ENCODE measurements at places on chromosomes 2 and 18. TPM values are rescaled to one million over a fixed set of nuclear protein-coding genes. Genes with fewer than 3 reads are reported as not detected.

DNA sequence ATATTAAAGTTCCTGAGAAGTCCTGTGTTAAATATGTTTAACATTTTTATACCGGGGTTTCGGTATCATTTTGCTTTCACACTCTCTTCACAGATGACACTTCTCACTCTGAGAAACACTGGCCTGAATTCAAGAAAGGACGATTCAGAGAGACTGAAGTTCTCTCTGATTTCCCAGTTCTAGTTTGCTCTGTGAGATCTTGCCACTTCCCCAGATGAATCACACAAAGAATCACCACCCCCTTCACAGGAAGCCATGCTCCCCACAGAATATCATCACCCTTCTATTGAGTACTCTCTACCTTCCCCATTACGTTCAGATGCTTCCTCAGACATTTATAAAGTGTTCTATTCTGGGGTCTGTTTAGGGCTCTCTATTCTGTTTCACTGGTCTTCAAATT lies 16.1 kb upstream of the CD207 start:
- DNase-seq, result no peak

GRCh38 chr2:125296742-125297141 lies 1271.7 kb downstream of the CNTNAP5 start:
- no peak for DNase-seq

- no peak for DNase-seq
Measured at GRCh38 chr2:218471036-218471435, 52.1 kb downstream of the VIL1 start.

DNA sequence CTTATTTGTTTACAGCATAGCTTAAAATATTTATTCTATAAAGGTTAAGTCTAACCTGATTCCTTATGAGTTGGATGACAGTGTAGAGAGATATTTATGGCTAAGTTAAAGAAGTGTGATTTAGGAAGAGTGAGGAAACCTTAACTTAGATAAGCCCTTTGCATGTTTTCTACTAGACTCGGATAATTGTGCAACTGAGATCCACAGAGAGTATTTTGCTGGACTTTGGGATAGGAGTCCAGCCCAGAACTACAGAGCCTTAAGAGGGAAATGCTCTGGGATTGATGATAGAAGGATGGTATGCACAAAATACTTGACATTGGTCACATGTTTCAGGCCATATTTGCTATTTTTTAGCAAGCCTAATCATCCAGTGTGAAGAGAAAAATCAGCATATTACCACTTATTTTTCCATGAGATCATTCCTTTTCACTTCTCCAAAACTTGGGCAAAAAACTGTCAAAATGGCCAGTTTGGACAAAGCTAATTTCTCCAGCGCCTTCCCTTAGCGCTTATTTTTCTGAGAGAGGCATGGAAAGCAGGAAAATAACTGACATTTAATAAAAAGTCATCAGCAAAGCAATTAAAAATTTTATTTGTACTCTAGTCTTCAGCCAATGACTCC lies 3.1 kb downstream of the CD28 start:
- no peak for DNase-seq

- no peak for DNase-seq
Measured at GRCh38 chr2:23602116-23602515, 217.1 kb downstream of the KLHL29 start.

GRCh38 chr2:120868366-120868765 lies 132.7 kb downstream of the GLI2 start:
- DNase-seq, result no peak

OTOS gene
- total RNA-seq, result 7.2 TPM

MAP3K19 gene
- total RNA-seq, result not detected

PLCL1 gene
- total RNA-seq, result 55.7 TPM

COL3A1 gene
- 1.5 TPM for total RNA-seq
